Cortex of kidney (tissue), 1 donor: ENCODE measurements at places on chromosomes 6 and 20.

- no peak for DNase-seq
Measured at GRCh38 chr6:111780393-111780792, 92.9 kb downstream of the FYN start.

DNA sequence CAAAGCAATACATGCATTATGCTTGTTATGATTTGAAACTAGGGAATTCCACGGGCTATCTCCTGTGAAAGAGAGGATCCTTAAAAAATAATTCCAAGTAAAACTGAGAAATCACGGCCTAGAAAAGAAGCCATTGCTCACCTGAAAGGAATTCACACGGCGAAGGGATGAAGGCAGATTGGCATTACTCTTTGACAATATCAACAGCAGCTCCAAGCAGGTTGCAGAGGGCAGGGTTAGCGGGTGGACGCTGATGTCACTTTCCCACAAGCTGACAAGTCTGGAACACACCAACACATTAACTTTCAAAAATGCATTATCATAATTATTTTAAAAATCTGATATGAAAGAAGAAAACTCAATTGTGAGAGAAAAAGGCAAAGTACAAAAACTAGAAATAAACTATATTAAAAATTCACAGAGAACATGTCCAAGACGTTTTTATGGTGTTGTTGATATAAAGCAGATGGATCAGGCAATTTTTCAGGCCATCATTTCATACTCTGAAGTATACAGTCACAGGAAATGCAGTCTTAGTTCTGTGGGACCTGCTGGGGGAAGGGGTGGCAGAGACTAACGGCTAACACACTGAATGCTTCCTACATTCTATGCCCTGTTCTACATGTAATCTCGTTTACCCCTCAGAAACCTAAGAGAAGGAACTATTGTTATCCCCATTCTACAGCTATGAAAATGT, 108.3 kb downstream of the UBE3D start:
- no peak for DNase-seq

DNA sequence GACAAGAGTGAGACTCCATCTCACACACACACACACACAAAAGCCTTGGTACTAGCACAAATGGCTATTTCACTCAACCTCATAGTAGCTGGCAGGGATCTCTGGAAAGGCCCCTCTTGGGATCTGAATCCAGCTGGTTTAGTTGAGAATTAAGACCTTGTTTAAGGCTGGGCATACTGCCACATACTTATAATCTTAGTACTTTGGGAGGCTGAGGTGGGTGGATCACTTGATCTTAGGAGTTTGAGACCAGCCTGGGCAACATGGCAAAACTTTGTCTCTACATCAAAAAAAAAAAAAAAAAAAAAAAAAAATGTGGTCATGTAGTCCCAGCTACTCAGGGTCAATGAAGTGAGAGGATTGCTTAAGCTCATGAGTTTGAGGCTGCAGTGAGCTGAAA, 628.3 kb downstream of the MMUT start:
- no peak for DNase-seq

DNA sequence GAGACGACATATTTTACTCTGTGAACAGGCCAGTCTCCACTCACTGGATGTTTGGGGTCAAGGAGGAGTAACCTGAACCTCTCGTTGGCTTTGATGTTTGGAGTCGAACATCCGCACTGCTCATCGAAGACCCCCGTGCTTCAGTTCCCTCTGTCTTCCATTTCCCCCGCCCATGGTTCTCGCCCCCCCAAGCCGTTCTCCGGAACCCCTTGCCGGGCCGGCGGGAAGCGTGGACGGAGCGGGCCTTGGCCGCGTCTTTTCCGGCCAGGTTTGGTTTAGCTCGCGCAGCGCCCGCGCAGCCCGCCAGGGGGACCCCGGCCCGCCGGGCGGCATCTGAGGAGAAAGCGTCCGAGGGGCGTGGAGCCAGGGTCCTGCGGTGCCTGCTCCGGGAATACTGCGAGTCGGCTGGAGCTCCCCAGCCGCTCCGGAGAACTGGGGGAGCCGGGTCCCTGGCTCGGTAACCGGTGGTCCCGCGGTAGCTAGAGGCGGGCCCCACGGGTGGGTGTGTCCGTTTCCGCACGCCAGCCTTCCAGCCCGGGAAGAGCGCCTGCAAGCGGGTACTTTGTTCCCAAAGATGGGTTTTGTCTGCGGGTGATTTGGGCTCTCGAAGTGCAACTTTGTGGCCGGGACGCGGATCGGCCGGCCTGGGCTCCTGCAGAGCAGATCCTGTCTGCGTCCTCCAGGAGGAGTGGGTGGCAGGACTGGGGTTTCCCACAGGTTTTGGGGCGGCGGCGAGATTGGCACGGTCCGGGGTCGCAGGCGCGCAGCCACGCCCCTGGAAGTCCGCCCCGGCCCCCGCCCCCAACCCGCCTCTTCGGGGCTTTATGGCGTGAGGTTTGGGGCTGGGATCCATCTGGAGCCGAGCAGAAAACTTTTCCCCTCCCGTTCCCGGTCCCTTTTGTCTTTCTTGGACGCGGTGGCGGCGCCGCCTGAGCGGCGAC, at the start of gene TMEM200A:
TMEM200A (plus strand) TSS at position 852 of the 941 bp plus-strand sequence. CDS start 74,406 bp downstream, outside the sequence.
- no peak for DNase-seq

DNA sequence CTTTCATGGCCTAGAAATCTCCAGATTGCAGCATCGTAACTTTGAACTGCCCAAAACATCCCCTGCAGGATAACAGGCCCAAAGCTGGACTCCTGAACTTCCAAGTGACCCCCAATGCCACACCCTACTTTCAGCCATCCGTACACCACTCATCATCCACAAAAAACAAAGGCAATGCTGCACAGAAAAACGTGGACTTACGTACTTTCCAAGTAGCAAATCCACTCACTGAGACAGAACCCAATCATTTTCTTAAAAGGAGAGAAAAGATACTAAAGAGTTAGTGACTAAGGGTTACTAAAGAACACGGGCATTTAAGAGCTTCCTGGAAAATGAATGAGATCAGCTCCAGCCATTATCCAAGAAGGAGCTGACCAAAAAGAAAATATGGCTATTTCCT, 211.0 kb downstream of the WDR27 start:
- DNase-seq, result no peak

DNA sequence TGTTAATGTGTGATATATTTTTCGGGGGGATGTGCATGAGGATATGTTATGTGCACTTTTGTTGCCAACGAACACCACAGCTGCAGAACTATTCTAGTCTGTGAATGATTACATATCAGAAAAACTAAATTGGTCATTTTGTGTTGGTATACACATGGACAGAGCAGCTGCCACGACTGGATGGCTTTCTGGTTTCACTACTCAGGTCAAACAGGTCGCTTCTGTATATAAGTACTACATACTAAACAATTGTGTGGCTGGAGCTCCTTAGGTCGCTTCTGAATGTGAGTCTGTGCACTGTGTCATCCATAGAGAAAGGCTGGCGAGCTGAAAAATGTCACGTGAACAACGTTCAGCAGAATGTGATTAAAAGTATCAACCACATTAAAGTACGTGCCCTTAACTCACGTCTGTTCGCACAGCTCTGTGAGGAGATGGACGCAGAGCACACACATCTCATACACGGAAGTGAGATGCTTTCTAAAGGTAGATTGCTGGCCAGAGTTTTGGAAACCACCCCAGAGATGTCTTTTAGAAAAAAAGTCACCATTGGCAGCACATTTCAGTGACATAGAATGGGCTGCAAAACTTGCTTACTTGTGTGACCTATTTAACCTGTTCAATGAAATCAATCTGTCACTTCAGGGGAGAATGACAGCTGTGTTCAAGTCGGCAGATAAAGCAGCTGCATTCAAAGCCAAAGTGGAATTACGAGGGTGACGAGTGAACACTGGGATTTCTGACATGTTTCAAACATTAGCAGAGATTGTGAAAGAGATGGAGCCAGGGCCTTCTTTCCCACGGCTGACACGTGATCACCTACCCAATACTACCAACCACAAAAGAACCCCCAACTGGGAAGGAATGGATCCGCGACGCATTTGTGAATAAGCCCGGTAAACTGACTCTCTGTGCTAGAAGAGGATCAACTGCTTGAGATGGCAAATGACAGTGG, 176.6 kb downstream of the PDE10A start:
- no peak for DNase-seq

- DNase-seq, result no peak
Measured at GRCh38 chr6:1839361-1839760, 229.6 kb downstream of the FOXC1 start.

- no peak for DNase-seq
Measured at GRCh38 chr20:25353747-25354705, 36.6 kb downstream of the ABHD12 start.

DNA sequence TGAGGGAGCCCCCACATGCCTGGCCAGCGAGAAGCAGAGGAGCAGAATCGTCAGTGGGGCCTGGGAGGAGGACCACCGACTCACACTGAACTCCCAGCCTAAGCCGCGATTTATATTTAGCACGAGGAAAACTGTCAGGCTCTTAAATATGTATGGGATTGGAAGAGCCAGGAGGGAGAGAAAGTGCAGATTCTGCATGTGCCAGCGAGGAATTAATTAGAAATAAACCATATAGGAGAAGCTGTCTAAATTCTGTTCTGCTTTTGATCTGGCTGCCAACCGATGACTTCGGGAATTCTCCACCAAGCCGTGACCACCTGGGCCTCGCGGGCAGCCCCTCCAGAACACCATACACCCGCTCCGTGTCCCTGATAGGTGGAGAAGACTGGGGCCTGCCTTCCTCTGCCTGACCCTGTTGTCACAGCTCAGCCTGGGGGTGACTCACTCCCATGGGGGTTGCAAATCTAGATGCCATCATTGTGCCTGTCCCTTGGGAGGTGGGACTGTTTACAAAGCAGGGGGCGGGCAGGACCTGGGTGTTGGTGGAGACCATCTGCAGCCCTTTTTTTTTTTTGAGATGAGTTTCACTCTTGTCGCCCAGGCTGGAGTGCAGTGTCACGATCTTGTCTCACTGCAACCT, 91.1 kb upstream of the PMEPA1 start:
- no peak for DNase-seq

GRCh38 chr6:139303185-139303584, 11.4 kb upstream of the TXLNB start:
- no peak for DNase-seq

GRCh38 chr6:52664991-52665686, 5.8 kb upstream of the TMEM14A start:
- DNase-seq, result no peak

GRCh38 chr6:152426276-152426675, 210.9 kb downstream of the SYNE1 start:
- DNase-seq, result no peak

DNA sequence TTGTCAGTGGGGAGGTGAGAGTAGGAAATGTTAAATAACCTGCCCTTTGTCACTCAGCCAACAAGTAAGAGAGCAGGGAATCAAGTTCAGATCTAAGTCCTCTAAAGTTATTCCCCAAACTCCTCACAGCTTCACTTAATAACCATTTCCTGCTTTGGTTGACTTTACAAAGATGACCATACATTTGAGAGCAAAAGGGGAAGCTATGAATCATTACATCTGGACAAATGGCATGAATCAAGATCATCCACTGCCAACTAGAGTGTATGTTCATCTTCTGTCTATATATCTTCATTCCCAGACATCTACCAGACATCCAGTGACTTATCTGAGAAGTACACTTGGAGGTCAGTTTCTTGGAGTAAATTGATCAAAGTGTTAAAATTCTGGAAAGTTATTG, 15.1 kb upstream of the HIVEP2 start:
- no peak for DNase-seq

GRCh38 chr6:138596126-138596525, 96.8 kb upstream of the NHSL1 start:
- no peak for DNase-seq

GRCh38 chr20:9054176-9054575, 14.7 kb upstream of the PLCB4 start:
- DNase-seq, result no peak

DNA sequence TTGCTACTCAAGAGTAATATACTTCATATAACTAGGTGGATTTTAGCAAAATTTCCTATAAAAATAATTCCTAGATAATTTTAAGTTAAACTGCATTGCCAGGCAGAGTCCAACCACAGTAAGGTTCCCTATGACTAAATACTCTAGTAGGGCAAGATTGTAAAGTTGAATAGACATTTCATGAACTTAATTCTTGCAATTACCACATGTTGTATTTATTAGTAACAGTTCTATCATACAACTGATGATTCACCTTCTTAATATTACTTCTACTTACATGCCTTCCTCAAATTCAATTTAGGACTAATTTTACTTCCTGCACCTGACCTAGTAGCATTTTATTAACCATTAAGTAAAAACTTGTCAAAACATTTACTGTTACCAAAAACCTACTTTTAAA, 266.7 kb upstream of the THEMIS start:
- DNase-seq, result no peak

DNA sequence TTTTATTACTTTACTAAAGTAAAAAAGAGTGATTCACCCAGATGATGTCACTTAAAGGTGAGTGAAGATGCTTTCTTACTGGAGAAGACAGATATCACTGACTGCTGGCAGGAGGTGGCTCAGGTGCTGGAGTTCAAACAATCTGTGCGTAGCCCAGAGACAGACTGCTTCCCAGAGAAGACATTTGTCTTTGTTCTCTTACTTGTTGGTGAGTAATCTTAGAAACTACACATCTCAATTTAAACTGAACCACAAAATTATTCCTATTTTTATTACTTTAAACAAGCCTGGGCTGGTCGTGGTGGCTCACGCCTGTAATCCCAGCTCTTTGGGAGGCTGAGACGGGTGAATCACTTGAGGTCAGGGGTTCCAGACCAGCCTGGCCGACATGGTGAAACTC, 92.2 kb downstream of the CEP162 start:
- DNase-seq, result no peak

GRCh38 chr6:157265186-157265585, 58.1 kb downstream of the TMEM242 start:
- DNase-seq, result no peak

GRCh38 chr6:166587631-166588413, 1.3 kb upstream of the RAMACL start:
- DNase-seq, result no peak

DNA sequence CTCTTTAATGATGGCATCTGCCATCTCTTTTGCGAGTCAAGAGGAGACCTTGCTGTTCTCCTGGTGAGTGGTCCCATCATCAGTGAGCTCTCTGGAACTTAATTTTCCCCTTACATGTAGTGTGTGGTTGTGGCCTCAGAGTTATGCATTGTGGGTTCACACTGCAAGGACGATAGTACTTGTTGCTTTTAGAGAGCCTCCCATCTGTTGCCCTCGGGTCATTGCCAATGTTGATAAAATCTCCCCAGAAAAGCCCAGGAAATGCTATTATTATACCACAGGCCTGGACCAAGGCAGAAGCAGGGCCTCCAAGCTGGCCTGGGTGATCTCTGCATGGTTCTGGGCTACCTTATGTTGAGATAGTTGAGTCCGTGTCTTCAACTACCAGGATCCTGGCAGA, 241.6 kb downstream of the BMP7 start:
- DNase-seq, result no peak

- DNase-seq, result no peak
Measured at GRCh38 chr20:49825521-49826033, 12.9 kb downstream of the SLC9A8 start.

- DNase-seq, result no peak
Measured at GRCh38 chr6:131510094-131510493, 62.9 kb upstream of the ARG1 start.

DNA sequence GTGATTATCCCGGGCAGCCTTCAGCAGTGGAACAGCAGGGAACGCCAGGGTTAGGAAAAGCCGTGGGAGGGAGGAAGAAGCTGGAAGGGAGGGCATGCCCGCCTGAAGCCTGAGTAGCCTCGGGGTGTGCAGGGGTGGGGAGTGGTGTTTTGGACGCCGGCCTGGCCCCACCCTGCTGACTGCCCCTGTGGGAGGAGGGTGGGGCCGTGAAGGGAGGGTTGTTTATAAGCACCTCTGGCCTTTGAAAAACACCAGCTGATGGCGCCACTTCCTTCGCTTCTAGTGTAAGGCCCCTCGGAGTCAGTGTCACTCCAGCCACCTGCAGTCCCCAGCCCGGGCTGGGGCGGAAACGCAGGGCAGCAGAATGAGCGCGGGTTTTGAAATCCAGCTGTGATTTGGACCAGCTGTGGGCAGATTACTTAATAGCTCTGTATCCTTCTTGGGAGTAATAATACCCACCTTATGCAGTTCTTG, 52.8 kb upstream of the BMP6 start:
- DNase-seq, result no peak
